ENCODE measurements at places on chromosomes 3 and 15.

GRCh38 chr15:51649659-51650521 is 27.3 kb upstream of the DMXL2 start:
- no peak for DNase-seq

DNA sequence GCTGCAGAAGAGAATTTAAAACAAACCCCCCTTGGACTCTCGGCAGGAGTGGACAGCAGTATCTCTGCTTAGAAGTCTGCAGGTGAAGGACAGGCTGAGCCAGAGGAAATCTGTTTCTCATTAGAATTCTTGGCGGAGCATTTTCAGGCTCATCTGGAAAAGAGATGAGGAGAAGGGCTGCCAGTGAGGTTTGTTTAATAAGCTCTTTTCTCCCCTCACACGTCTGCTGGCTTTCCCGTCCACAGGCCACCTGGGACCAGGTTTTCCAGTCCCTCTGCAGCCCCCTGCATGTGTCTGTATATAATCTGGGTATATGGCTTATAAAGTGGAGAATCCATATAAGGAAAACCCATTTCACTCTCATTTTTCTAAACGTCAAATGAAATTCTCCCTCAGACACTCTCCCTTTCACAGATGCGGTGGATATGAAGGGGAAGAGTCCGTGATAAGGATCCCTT is 155.4 kb upstream of the TPM1 start:
- DNase-seq, result no peak

DNA sequence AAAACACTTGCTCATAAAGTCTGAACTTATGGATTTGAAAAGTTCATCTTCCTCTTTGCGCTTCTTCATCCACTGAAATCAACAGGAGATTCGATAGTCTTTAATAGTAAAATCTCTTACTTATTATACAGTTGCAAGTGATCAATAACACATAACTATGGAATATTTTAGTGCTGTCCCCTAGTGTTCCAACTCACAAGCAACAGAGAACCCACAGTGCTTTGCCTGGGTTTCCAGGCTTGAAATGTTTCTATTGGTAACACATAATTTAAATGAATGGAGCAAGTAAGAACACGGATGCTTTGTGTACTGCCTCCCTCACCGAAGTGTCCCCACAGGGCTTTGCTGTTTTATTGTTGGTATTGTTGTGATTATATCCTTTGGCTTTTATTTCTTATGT is 93.5 kb downstream of the WDR72 start:
- DNase-seq, result no peak

- DNase-seq, result no peak
Measured at GRCh38 chr3:179410331-179410730, 40.9 kb downstream of the GNB4 start.

- no peak for DNase-seq
Measured at GRCh38 chr3:72439321-72440183, 408.7 kb downstream of the SHQ1 start.

DNA sequence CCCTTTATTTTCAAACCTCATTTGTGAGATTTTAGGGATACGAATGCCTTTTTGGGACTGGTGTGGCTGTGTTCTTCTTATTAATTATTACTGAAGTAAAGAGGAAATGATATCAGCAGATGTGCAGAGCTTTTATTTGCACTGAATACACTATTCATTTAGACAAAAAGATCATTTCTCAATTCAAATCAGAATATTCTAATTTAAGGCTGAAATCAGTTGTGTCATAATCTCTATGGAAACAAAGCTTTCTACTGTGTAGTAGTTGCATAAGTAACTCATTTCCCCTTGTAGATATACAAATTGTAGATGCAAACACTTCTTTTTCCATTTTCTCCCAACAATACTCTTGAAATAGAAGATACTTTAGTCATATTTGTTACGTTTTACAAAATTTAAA is 56.0 kb downstream of the PDE8A start:
- DNase-seq, result no peak

DNA sequence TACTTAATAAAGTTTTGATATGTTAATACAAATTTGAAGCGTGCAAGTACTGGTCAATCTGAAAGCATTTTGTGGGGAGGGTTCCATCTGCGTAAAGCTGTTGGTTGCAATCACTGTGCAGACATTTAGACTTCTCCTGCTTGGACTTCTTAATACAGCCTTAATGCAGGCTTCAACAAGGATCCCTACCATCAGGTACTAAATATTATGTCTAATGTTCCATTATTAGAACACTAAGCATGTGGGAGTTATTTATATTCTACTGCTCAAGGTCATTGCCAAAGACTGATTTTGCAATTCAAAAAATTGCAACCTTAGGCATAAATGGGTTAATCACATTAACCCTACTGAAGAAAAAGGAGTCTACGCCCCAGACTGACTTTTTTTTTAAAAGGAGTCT is 73.9 kb upstream of the MYO5C start:
- DNase-seq, result no peak

DNA sequence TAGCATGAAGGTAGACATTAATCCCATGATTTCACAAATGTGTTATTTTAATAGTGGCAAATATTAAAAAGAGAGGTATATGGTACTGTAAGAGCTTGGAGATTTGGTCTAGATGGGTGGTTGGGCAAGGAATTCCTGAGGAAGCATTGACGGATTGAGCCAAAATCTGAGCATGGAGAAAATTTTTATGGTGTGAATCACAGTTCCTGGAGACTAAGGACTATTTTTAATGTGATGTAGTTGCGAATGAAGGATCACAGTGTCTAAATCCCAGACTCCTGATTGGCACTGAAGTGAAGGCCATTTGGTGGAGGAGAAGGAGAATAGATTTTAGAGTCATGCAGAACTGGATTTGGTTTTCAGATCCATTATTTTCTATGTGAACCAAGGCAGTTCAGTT is 188.7 kb upstream of the FEZF2 start:
- no peak for DNase-seq

DNA sequence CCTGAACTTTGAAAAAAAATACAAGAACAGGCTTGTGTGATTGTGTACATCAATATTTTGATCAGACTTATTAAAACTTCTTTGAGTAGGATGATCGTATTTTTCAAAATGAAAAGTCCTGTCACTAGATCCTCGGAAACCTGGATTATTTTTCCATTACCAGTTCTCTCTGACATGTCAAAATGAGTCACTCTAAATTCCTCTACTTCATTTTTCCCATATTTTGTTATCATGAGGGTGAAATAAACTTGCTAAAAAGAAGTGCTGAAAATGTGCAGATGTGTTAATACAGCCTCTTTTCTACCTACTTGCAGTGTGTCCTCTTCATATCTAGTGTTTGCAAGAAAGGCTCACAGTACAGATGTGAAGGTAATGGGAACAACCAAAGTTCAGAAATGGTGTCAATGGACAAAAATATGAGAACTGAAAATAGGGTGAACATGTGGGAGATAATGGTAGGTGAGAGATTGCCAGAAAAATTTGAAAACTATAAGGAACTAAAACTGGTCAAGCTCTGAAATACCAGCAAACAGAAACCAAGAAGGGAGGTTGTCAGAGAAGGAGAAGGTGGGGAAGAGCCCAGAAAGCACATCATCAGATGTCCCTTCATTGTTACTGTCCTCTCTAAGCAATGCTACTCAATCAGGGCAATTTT is 108.2 kb downstream of the EOMES start:
- no peak for DNase-seq

DNA sequence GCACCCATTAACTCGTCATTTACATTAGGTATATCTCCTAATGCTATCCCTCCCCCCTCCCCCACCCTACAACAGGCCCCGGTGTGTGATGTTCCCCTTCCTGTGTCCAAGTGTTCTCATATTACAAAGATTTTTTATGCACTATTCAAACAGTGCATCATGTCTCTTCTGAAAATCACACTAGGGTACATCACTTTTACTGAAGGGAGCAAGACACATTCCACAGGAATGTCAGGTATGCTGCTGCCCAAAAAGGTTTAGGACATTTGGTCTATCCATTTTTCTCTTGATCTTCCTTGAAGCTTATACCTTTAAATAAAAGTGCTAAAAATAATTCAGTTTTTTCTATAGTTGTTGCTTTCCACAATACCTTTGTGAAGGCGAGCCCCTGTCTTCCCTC is 9.2 kb upstream of the EPHA3 start:
- DNase-seq, result no peak

GRCh38 chr15:67465196-67465952 is 55.6 kb upstream of the C15orf61 start:
- DNase-seq, result no peak

- no peak for DNase-seq
Measured at GRCh38 chr3:183539811-183540210, 15.7 kb downstream of the KLHL6 start.

DNA sequence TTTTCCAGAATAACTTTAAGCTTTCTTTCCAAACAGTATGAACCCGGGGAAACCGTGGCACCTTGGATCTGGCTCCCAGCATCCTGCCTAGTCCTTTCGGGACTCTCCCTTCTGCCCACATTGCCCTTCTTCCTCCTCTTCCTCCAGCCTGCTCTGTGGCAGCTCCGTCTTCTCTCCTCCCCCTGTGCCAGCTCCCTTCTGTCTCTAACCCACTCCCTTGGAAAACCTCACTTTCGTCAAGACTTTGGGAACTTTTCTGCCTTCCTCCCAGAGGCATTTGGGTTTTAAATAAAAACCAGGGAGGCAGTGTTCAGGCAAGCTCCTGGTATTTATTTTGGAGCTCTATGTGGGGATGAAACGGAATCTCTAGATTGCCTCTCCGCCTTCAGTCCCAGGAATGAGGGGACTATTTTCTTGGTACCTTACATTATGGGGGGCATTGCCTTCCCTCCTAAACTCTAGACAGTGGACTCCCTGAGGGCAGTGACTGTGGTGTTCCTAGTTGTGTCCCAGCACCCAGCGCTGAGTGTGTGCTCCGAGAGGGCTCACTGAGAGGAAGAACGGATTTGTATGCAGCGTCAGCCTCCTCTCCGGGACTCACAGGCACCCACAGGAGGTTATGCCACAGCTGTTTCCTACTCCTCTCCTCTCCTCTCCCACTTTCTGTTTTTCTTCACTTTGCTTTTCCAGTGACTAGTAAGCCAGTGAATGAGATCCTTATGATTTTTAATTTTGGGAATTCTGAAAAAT is 105.4 kb upstream of the MRPS22 start:
- no peak for DNase-seq

DNA sequence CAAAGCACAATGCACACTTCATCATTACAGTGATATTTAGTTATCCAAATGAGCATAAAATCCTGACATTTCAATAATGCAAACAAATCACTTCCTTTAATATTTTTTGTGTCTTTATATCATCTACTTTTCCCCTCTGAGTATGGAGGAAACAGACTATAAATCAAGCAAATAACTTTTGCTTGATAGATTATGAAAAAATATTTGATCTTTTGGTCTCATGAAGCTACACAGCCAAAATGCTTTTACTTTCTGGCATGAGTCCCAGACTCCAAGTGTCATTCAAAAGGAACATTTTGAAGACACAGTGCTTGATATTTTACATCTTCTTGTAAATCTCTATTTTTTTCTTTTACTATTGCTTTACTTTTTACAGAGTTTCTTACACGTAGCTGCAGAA is 215.3 kb upstream of the ROBO1 start:
- DNase-seq, result no peak

- no peak for DNase-seq
Measured at GRCh38 chr3:96294143-96294542, 520.3 kb upstream of the EPHA6 start.

GRCh38 chr15:88538972-88539371 is 7.5 kb downstream of the DET1 start:
- DNase-seq, result no peak

DNA sequence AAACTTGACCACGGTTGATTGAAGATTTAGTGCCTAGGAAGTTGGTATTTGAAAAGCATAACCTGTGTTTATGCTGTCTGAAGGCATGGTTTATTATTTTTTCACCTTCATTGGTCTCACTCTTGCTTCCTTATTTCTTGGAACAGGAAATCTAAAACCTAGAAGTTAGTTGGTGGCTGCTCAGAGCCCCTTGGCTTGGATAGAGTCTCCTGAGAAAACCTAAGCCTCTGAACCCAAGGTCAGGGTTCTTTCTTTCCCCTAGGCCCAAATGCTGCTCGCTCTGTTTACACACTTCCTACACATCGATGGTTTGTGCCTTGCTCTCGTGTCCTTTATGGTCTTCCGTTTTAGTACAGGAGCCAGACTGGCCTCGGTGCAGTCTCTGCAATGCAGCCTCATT is 82.2 kb downstream of the TRAK1 start:
- no peak for DNase-seq

- no peak for DNase-seq
Measured at GRCh38 chr15:64699751-64700388, 75.5 kb downstream of the RBPMS2 start.

- no peak for DNase-seq
Measured at GRCh38 chr15:60026555-60026954, 22.4 kb downstream of the FOXB1 start.

DNA sequence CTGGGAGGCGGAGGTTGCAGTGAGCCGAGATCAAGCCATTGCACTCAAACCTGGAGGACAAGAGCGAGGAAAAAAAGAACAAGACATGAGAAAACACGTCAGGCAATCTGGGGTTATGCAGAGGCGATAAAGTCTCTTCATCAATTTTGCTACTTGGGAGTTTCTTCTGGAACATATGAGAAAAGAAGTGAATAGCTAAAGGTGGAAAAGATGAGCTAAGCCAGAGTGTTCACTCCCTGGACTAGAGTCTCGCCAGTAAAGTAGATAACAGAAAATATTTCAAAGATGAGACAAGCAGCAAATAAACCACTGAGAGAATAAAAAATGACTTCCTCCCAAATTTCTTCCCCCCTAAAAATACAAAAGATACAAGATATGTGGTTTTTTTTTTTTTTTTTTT is 188.4 kb upstream of the HES1 start:
- DNase-seq, result no peak

DNA sequence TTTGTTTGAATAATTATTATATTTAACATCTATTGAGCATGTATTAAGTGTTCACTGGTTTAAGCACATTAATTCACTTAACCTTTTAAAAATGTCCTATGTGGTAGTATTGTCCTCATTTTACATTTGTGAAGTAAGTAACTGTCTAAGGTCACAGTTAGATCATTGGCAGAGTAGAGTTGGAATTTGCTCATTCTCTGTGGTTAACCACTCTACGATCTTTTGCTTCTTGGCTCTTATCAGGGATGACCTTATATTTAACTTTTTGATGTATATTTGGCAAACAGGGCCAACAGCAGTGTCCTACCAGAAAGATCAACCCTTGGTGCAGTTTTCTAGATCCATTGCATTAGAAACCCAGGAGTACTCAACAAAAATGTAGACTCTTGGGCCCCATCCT is 34.0 kb downstream of the PXK start:
- DNase-seq, result no peak

DNA sequence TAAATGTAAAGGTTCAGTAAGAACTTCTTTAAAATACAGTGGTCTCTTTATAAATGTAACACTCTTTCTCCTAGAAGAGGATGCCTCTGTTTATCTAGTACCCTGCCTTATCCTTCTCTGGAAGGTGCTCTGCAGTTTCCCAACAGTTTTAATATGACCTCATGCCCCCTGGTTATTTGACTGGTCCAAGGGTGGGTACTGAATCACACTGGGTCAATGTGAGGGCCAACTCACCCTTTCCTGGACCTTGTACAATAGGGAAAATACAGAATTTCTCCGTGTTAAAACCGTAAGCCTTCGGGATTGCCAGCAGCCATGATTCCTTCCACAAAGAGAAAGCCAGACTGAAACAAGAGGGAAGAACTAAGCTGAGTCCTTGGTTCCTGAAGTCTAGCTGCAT is 9.2 kb downstream of the DCBLD2 start:
- DNase-seq, result no peak

GRCh38 chr3:160981217-160981938 is 123.8 kb downstream of the B3GALNT1 start:
- peak; percentile 2 for DNase-seq

- no peak for DNase-seq
Measured at GRCh38 chr3:151866711-151867410, 6.6 kb upstream of the SUCNR1 start.

Measured in stimulated activated CD8-positive, alpha-beta memory T cell treated with anti-CD3 and anti-CD28 coated beads, Interleukin-4, amount 100 ng/mL, for 4 hours (primary cell).